ENCODE measurements at places on chromosomes 2 and 18.
A peak's percentile ranks its signal among the peaks of the same experiment; 100 is the strongest.

- DNase-seq = no peak
Measured at GRCh38 chr2:151627353-151627752, 106.9 kb downstream of the NEB start.

DNA sequence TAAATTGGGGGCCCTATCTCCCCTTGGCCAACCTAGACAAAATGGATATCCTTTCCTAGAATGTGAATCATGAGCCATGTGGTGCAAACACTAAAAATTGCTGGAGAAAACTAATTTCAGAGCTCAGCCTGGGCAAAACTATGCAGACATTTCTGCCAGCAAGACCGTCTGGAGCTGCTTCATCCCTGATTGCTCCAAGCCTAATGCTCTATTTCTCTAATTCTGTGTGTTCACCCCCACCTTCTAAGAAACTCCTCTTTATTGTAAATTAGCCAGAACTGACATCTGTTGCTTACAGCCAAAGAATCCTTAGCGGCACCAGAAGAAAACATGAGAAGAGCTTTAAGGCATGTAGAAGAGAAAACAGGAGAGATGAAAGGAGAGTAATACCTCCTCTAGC is 337.7 kb upstream of the CHAC2 start:
- no peak for DNase-seq

- no peak for DNase-seq
Measured at GRCh38 chr2:188878716-188879115, 95.5 kb upstream of the COL3A1 start.

DNA sequence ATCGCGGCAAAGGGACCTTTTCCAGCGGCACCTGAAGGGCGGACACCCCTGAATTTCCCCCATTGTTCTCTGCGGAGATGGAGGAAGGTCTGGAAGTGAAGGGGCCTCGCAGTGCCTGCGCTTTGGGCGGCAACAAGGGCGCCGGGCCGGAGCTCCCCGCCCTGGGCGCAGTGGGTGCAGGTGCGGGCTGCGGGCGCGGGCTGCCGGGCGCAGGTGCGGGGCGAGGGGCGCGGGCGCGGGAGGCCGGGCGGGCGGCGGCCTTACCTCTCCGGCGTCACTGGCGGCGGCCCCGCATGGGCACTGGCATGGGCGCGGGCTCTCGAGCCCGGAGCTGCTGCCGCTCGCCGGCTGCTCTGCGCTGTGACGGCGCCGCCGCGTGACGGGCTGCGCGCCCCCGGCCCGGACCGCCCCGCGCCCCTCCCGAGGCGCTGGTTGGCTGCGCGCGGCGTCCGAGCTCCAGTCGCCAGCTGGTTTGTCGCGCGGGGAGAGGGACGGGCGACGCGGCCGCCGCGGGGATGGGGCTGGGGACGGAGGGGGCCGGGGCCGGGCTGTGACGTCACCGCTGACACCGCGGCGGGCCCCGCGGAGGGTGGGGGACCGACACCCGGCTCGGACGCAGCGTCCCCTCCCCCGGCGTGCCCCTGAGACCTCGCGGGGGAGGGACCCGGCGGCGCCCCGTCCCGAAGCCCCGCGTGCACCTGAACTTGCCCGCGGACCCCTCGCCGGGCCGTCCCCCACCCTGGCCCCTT is at the start of gene KIF1A:
Gene KIF1A (minus strand): TSS at position 362 of the 749 bp plus-strand sequence. CDS start 22,467 bp downstream, outside the sequence.
- no peak for DNase-seq

DNA sequence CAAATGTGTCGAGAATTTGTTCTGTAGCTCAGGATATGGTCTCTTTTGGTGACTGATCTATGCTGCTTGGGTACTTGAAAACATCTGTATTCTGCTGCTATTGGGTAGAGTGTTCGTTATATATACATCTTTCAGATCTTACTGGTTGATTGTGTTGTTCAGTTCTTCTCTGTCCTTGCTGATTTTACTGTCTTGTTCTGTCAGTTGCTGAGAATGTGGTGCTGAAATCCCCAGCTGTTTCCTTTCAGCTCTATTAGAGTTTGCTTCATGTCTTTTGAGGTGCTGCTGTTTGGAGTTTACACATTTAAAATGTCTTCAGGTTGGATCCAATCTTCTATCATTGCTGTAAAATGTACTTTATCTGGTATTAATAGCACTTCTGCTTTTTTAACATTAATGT is 12.9 kb downstream of the BCL2L11 start:
- no peak for DNase-seq

DNA sequence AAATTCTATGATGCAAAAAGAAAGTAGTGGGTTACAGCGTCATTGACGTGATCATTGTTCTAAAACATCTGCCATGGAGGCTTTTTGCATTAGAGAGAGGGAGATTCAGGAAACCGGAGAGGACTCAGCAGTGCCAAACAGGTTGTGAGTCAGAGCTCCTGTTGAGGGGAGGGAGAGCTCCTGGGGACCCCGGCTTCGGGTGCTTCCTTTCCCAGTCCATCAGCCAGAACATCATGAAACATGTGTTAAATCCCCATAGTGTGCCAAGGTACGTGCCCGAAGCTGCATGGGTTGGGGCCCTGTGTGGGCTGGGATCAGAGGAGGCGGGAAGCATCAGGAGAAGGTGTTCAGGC is 791 bp upstream of the CYRIA start:
- peak; percentile 89 for DNase-seq

- no peak for DNase-seq
Measured at GRCh38 chr2:120210270-120210693, 12.9 kb downstream of the TMEM185B start.

DNA sequence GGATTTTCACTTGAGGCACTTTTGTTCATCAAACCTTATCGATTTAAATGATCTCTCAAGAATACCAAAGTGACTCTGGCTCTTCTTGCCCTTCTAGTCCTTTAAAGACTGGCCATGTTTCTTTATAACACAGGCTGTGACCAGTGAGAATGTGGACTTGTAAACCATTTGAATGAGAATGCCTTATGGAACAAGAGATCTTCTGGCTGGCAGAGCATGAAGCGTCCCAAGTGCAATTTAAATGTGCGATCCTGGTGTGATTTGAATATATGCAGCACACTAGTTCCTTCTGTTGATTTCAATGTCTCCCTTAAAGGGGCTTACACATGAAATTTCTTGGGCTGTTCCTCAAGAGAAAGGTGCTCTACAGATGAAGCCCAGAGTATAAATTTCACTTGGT is 262.4 kb upstream of the CCDC68 start:
- no peak for DNase-seq

GRCh38 chr2:66201242-66201641 is 233.7 kb upstream of the MEIS1 start:
- DNase-seq = no peak

DNA sequence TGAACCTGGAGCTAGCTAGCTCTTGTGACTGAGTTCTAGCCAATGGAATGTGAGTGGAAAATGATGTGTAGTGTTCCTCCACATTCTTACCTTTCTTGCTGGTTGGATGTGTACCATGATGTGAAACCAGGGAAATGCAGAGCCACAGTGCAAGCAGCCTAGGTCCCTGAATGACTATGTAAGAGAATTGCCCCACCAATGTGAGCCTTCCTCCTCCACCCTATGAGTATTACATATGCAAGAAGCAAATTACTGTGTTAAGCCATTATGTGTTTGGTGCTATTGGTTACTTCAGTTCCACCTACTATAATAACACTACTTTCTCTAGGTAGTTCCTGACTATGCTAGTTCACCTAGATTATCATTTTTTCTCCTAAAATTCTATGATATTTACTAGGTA is 39.6 kb downstream of the LCLAT1 start:
- DNase-seq = no peak

DNA sequence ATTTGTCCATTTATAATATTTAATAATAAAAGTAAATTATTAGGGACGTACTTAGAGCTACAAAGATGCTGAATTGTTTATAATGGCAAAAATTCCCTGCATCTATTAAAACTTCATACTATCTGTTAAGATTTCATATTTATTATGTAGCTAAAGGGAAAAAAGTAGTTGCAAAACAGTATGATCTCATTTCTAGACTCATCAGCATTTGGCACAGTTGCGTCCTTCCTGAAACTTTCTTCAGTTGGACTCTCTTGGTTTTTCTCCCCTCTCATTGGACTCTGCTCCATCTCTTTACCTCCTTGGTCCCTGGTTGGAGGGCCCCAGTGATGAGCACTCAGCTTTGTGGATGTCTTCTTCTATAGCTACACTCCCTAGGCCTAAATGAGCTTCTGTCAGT is 99.6 kb downstream of the TMEM247 start:
- peak; percentile 45 for DNase-seq

DNA sequence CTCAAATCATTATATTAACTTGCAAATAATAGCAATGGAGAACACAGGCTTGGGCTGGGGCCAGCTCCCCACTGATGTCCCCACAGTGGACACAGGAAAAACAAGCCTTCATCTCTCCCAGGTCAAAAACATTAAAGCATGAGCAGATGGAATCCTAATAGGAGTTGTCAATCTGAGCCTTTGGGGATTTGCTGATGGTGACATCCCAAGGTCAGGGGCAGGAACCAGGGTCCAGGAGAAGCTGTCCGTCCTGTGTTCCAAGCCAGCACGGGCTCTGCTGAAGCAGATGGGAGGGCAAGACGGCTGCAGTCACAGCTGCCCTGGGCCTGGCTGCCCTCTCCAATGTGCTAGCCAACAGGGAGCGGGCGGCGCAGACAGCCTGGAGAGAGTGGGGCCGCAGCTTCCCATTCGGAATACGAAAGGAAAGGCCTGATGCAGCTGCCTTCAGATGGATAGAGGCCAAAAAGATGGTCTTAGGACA is 135.5 kb downstream of the NDUFA10 start:
- DNase-seq = no peak

DNA sequence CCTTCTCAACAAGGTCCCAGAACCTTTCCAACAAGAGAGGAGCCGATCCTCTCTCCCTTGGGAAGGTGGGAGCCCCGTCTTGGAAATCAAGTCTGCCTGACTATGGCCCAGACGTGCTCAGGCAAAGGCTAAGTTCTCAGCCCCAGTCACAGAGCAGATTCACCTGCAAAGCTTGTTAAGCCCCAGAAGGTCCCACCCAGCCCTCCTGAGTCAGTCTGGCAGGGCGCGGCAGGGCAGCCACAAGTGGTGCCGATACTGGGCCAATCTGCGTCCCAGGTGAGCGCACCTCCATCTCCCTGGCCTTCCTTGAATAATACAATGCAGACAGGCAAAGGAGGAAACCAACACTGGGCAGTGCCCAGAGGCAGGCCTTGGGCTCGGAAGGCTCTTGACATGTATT is 15.0 kb downstream of the CRACDL start:
- DNase-seq = no peak

GRCh38 chr2:52395912-52396311 is 1364.0 kb upstream of the NRXN1 start:
- peak; percentile 23 for DNase-seq

GRCh38 chr2:199042660-199043379 is 414.9 kb downstream of the SATB2 start:
- no peak for DNase-seq

- DNase-seq = no peak
Measured at GRCh38 chr2:239937866-239938640, 87.1 kb downstream of the NDUFA10 start.

DNA sequence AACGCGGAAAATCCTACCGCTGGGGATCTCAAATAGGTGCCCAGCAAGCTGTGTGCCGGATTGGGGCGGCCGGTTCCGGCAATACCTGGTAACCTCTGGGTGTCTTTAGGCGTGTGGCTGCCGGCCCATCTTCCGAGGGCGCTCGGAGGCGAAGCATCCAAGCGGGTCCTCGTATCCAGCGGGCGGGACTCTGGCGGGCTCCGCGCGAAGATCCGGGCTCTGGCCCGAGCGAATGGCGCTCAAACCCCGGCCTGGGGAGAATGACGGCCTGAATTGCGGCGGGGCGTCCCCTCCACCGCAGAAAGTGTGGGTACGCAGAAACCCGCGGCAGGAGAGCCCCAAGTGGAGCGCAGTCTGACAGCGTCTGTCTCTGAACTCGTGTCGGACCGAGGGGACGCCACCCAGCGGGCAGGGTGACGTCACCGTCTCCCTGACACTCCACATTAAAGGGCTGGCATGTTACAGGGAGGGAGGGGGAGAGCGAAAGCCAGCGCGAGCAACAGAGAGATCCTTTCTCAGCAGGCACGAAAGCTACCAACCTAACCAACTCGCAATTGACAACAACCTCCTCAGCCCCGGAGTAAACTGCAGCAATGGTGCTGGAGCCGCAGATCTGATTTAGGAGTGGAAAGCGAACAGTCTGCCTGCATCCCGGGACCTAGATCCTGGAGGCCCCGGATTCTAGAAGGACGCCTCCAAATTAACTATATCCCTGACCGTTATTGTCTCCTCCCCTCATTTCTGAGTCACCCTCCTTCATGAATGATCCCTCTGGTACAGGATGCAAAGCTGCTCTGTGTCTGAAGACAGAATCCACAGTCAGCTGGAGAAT is at the start of gene SKOR2:
Gene SKOR2 (minus strand): TSS at position 372 of the 832 bp plus-strand sequence. CDS start 2,477 bp downstream, outside the sequence.
- no peak for DNase-seq

- no peak for DNase-seq
Measured at GRCh38 chr2:47309472-47309951, 93.4 kb upstream of the MSH2 start.

- DNase-seq = no peak
Measured at GRCh38 chr2:14654835-14655282, 22.3 kb downstream of the LRATD1 start.

- no peak for DNase-seq
Measured at GRCh38 chr2:6822406-6822805, 43.3 kb downstream of the CMPK2 start.

- DNase-seq = peak; percentile 41
Measured at GRCh38 chr18:60047556-60047955, 147.8 kb downstream of the PMAIP1 start.

DNA sequence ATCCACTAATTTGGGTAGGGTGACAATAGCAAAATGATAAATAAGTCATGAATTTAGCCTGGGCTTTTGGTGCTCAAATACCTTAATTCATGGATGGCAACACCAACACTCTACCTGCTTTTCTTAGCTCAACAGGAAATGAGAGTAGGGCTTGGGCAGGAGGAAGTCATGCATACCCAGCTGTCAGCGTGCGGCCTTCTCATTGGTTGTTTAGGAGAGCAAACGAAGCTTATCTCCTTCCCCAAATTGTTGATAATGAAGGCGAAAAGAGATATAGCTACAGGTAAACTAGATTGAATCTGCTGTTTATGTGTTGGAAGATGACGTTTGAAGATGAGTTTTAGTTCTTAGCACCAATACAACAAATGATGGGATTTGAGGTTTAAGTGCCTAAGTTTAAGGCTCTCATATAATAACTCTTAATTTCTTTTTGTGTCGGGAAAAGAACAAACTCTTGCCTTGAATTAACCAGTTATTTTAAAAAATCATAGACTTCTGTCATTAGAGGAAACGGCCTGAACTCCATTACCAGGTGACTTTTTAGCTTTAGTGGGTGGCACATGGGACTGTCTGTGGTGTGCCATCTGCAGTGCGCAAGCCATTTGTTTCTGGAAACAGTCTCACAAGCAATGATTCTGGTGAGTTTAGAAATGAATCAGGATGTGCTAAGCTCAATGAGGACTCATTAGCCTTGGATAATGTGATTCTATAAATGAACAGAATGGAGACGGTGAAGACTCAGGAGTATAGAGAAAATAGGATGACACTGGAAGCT is 19.8 kb downstream of the MAP4K4 start:
- no peak for DNase-seq

DNA sequence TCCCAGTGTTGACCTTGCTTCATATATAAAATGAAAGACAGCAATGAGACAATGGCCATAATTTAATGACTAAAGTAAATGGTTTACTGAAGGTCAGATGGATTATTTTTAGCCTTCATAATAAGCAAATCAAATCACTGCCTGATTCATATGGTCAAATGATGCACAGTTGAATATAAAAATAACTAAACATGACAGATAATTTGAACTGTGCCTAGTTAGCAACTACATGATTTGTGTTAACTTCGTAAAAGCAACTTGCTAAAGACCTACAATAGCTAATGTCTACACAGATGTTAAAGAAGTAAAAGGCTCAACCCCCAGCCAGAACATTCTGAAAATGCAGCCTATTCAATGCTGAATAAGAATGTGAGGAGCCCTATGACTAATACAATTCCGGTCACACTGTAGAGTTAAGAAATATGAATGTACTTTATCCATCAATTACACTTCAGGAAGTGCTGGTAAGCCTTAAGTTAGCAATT is 590.8 kb upstream of the CDH2 start:
- peak; percentile 77 for DNase-seq

Data from fibroblast of mammary gland (primary cell).